ENCODE measurements at places on chromosomes 13 and 19. TPM values are rescaled to one million over a fixed set of nuclear protein-coding genes. Genes with fewer than 3 reads are reported as not detected.

DNA sequence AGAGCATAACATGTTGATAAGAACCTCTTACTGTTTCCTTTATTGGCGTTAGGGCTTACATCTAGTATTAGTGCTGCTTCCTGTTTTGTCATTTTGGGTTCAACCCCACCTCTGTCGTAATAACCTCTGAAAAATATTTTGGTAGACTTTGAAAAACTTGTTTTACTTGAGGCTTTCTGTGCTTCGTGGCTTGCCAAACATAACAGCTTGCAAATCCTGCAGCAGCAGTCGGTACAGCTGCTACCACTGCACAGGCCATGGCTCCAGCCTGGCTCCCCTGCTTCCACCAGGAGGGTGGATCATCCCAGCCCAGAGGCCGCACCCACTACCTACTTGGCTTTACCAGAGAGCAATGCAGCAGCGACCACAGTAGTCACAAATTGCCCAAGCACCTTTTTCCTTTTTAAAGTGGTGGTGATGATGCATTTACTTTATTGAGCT is 11.8 kb upstream of the CEACAM4 start:
- no peak for DNase-seq

DNA sequence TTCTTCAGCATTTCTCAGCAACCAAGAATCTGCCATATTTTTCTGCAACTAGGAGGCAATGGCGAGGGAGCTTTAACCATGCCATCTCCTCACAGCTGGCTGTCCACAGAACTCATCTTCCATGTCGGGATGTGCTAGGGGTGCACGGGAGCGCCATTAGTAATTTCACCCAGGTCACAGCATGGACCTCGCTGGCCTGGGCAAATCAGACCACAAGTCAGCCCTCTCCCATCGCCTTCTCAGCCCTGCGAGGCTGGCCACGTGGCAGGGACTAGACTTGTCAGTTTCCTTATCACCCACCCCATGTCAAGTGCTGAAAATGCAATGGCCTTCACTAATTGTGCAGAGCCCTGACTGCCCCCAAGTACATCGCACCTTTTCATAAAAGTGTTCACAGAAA is 15.7 kb downstream of the COL4A1 start:
- DNase-seq = no peak

GRCh38 chr19:47303966-47304365 is 5.7 kb upstream of the C5AR1 start:
- DNase-seq = no peak

DNA sequence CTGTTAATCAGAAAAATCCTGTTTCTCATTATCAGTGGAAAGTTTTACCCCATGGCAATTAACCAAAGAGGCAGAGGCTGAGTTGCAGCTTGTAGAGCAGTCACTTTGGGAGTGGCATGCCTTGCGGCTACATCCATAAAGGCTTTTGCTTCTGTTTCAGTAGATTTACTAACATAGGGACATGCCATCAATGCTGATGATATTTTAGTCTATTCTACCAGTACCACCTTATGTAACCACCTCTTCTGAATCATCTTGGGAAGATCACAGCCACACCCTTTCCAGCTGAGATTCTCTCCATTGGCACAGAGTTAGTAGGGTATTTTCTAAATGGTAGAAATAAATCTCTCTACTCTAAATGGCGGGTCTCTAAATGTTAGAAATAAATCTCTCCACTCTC is 37.5 kb downstream of the POSTN start:
- peak; percentile 23 for DNase-seq

DNA sequence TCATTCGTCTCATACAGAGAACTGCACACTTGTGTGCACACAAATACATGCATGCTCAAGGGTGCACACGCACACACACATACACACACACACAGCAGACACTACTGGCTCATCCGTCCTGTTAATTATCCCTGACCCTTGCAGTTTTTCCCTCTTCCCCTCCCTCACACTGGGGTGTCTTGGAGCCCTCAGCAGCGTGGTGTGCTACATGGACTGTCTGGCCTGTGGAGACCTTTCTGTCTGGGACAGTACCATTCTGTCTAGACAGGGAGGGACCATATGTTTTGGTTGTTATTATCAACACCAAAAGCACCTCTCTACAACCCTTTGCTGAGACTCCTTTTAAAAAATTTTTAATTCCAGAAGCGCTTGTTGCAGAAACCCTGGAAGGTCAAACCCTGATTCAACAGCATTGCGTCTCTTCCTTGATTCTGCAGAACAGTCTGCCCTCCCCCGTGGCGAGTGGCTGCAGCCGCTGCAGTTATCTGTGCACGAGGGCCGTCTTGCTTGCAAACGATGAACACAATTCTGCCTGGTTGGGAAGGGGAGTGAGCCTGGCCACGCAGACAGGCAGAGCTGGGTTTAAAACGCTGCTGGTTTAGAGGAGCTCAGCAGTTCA is 374.0 kb downstream of the IRS2 start:
- no peak for DNase-seq

DNA sequence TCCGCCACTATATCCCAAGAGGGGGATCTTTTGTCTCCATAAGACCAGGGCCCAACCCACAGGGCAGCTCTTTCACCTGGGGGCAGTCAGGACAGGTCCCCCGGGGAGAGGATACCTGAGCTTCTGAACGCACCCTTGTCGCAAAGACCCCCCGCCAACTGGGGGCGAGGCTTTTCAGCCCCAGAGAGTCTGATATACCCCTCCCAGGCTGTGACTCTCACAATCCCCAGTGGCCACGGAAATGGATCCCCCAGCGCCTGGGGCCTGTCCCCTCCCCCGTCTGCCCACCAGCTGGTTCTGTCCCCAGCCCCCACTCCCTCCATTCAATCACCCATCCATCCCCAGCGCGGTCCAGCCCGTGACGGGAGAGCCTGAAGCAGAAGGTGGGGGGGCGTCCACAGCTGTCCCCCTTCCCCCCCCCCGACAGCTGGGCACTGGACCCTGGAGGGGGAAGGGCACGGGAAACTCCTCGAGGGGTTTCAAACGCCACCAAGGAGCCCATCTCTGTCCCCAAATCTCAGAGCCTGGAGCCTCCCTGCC is 823 bp downstream of the DOCK6 start:
- DNase-seq = no peak

- peak; percentile 92 for DNase-seq
Observed at GRCh38 chr19:36049080-36049698, 4.9 kb downstream of the THAP8 start.

- DNase-seq = no peak
Observed at GRCh38 chr13:42041684-42042035, 6.8 kb upstream of the DGKH start.

DNA sequence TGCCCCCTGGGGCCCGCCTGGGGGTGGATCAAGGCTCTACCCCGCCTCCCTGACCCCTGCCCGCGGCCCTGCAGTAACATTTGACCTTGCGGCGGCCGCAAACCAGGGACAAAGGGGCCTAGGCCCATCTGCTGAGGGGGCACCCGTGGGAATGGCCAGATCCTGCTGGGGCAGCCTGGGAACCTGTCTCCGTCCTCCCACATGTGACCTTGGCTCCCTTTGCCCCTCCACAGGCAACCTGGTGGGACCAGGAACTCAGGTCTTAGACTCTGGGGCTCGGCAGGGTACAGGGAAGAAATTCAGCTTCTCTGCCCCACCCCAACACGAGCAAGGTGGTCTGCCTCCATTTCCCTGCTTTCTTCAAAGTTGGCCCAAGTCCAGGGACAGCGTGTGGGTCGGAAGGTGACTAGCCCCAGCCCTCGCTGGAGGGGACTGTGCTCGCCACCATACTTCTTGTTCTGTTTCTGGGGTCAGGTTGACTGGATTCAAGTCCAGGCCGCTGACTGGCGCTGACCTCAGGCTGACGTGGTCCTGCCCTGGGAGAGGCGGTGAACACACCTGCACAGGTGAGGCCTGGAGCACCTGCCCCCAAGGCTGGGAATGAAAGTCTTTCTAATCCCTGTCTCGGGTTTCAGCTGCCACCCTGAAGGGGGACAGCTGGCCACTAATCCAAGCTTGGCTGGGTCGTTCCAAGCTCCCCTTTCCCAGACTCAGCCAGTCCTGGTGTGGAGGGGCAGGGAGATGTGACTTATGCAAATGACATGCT is 2.5 kb upstream of the NR2F6 start:
- DNase-seq = peak; percentile 61

GRCh38 chr13:27988520-27988919 is at the start of gene URAD:
TSS of gene URAD (minus strand) at chr13:27988693. CDS start at chr13:27988637, 56 bp downstream.
- no peak for DNase-seq

DNA sequence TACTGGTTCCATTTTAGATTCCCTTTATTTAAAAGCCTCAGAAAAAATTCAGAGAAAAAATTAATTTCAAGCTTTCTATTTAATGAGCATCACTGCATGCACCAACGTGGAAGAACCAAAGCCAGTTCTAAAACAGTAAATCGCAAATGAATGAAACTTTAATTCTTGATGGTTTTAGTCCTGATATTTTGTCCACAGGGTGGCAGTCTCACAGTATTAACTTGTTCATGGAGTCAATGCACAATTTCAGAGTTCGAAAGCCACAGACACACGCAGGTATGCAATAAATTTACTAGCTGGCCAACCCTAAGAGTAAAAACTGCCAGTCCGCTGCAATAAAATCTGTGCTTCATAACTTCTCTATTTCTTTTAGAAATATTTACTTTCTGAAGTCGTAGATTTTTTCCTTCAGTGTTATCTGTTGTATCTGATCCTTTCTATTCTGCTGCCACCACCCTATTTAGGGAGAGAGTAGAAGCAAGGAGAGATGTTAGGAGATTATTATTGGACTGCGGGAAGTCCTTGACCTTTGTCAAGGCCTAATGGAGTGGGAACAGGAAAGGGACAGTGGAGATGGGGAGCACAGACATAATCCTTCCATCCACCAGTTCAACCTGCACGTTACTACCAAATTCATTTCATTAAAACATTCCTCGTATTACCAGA is 7.0 kb upstream of the WBP4 start:
- DNase-seq = peak; percentile 31

DNA sequence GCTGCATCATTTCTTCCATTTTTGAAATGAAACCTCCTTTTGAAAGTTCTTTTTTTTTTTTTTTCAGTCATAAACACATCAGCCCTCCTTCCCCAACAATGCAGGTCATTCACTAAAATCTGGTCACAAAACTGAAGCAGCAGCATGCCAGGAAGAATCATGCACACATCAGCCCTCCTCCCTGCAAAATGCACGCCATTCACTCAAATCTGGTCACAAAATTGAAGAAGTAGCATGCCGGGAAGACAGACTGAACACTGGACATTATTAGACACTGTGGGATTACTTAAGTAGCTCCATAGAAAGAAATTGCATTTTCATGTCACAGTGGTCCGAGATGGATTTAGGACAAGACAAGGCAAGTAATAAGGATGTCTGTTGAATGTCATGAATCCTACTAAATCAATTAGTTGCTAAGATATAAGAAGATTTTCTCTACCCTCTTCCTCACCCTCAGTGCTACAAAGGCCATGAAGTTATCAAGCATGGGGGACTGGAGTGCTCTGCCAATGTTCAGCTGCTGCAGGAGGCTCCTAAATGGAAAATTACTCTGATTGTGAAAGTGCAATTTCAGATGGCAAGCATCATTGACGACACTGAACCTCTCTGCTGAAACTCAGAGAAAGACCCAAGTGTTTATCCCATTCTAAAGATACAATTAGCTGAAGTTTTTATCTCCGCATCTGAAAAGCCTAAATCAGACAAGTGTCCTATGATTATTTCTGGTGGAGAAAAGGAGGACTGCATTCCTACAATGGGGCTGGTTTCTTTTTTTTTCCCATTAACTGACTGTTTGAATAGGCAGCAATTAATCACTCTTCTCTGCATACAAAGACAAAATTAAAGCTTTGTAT is 913.2 kb downstream of the DIAPH3 start:
- no peak for DNase-seq

The CFAP97D2 gene
- polyA plus RNA-seq = not detected

The EPSTI1 gene
- polyA plus RNA-seq = 18.6 TPM

The NCAN gene
- not detected for polyA plus RNA-seq

Data from foreskin keratinocyte (primary cell).